ENCODE measurements at places on chromosomes 5 and 9.

- DNase-seq: no peak
Observed at GRCh38 chr9:76534026-76534425, 75.0 kb downstream of the GCNT1 start.

DNA sequence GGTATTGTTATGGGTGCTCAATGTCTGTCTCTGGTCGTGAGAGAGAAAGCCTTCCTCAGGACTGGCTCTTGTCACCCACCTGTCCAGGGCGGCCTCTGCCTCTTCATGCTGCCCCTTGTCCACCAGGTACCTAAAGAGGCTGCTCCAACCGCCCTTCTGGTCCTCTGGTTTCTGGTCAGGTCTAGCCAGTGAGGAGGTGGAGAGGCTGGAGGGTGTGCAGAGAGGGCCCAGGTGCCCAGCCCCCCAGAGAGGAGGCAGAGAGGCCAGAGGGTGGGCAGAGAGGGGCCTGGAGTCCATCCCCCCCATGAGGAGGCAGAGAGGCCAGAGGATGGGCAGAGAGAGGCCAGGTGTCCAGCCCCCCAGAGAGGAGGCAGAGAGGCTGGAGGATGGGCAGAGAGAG lies 329.8 kb upstream of the IRX4 start:
- DNase-seq: no peak

GRCh38 chr5:88825584-88826315 lies 57.2 kb downstream of the MEF2C start:
- no peak for DNase-seq

DNA sequence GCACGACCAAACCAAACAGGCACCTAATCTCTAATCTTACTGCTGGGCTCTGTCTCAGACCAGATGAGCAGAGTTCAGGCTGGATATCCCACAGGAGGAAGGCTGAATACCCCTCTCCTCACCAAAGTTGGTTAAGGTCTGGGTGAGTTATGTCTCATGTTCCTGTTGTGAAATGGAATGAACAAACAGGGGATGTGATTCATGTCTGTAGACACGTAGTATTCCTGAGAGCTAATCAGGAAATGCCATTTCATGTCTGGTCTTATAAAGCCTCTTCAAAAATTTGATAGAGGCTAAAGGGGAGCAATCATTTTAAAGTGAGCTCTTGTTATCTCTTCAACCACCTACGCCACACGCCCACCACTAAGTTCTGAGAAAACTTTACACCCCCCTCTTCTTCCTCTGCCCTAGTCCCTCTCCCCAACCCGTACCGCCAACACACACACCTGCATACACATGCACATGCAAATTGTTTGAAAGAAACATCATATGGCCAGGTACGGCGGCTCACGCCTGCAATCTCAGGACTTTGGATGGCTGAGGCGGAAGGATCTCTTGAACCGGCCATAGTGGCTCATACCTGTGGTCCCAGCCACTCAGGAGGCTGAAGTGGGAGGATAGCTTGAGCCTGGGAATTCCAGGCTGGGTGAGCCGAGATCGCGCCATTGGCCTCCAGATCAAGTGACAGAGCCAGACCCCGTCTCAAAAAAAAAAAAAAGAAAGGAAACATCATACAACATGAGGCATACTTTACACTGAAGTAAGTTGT lies 69.8 kb upstream of the RAI14 start:
- DNase-seq: no peak

- no peak for DNase-seq
Observed at GRCh38 chr5:96729156-96729555, 67.0 kb downstream of the CAST start.

DNA sequence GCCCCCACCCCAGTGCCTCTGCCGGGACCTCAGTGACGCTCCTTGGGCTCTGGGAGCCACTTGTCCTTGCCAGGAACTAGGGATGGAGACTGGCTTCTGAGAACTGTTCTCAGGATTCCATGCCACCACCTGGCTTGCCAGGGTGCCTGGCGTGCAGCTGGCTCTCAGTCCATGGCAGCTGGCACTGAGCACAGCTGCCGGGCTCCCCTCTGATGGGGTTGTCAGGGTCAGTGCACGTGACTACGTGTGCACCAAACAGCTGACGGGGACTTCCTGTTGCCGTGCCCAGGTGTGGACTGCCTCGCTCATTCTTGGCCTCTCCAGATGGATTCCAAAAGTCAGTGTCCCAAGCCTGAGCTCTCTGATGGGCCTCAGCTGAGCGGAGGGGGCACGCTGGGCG lies 9.4 kb downstream of the KCNT1 start:
- DNase-seq: no peak

DNA sequence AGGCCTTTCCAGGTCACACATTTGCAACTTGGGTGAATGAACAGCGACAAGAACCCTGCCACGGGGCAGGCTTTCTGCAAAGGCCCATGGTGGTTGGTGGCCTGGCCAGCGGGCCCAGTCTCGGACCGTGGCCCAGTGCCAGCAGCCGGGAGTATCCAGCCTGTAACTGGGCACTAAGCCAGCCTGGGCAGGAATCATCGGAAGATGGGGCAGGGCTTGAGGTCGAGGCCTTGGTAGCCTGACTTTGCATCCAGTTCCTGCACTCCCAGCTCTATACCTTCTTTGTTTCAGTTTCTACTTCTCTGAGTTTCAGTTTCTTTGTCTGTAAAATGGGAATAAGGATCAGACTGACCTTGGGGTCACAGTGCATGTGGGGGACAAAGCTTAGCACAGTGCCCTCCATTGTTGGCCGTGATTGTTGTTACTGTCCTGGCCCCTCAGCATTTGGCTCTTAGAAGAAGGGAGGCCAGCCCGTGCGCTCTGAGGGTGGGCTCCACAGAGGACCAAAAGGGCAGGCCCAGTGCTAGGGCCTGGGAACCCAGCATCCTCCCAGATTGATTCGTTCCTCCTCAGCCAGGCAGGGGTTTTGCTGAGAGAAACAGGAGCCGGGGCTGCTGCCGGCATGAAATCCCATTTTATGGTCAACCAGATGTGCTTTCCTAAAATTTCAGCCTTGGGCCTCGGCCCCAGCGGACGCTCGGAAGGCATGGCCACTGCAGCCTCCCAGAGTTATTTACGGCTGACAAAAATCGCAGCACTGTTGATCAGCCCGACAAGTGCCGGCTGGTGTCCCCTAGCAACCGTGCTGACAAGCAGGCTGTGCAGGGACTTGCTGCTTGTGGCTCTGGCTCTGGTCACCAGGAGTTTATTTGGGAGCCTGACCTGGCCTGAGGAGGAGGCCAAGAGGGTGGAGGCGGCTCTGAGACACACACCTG lies 43.6 kb downstream of the JADE2 start:
- no peak for DNase-seq

- no peak for DNase-seq
Observed at GRCh38 chr5:16574789-16575721, 41.7 kb downstream of the RETREG1 start.

DNA sequence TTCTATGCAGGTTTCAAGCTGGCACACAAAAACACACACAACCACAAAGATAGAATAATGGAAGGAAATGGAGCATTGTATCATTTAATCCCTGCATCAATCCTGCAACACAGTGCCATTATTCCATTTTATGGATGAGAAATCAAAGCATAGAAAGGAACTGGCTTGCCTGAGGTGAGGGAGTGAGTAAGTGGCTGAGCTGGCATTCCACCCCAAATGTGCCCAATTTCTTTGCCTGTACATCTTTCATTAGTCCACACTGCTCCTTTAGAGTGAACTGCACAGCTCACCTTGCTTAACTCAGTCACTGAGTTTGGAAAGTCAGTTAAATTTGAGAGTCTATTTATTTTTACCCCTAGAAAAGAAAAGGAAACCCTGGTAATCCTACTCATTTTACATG lies 28.9 kb downstream of the ZNF366 start:
- no peak for DNase-seq

GRCh38 chr5:73454379-73455036 lies 5.9 kb upstream of the FOXD1 start:
- DNase-seq: no peak

DNA sequence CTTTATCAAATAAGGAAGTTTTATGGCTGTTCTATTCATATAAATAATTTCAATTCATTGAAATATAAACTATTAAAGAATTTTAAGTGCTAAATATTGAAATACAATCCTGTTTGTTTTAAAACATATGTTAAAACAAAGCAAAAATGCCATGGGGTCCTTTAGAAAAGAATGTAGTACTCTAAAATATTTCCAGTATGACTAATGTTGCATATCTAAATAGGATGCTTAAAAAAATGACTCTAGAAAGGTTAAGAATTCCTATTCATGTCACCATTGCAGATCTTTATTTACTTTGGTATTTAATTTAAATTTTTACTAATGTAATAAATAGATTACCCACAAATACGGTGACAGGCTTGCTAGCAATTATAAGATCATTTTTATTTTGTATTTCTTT lies 132.3 kb downstream of the ZNF608 start:
- DNase-seq: no peak

DNA sequence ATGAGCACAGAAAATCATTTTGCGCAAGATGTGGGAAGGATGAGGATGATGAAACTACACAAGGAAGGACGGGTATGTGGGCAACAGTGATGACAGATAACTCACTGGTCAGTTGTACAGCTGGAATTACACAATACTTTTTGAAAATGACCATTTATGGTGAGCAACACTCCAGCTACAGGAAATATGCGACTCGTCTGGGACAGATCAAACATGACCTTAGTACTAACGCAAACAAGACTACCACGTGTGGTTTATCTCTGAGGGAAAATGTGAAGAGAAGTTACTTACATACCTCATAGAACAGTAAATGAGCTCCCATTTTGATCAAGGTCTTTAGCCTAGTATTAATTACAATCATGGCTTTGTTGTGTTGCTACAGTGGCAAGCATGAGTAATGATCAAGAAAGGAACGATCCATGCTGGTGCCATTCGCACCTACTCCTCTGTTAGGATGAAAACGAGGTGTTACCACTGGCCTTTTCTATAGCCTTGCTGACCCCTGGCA lies 456.9 kb downstream of the BNC2 start:
- no peak for DNase-seq

DNA sequence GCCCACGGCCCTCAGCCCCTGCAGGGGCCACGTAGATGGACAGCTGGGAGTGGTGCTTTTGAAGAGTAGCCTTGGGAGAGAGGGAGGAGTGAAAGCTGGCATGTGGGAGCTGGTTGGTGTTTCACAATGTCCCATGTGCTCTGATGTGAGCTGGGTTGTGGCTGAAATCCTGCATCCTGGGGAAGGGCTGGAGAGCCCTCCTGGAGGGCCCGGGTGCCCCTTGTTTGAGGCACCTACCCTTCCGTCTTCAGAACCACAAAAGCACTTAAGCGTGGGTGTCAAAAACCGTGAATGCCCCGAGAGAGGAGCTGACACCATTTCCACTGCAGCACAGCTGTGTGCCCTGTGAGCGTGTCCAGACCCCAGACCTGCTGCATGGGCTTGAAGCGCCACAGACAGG lies 199.1 kb upstream of the ZNF618 start:
- DNase-seq: no peak

GRCh38 chr5:74956278-74956677 lies 90.1 kb upstream of the FAM169A start:
- no peak for DNase-seq

- no peak for DNase-seq
Observed at GRCh38 chr9:133576875-133577736, 32.1 kb downstream of the FAM163B start.

- peak; percentile 65 for DNase-seq
Observed at GRCh38 chr5:134524826-134525682, at the start of gene JADE2. Gene JADE2 (plus strand): TSS chr5:134525670. CDS start chr5:134535858, 10,188 bp downstream.

DNA sequence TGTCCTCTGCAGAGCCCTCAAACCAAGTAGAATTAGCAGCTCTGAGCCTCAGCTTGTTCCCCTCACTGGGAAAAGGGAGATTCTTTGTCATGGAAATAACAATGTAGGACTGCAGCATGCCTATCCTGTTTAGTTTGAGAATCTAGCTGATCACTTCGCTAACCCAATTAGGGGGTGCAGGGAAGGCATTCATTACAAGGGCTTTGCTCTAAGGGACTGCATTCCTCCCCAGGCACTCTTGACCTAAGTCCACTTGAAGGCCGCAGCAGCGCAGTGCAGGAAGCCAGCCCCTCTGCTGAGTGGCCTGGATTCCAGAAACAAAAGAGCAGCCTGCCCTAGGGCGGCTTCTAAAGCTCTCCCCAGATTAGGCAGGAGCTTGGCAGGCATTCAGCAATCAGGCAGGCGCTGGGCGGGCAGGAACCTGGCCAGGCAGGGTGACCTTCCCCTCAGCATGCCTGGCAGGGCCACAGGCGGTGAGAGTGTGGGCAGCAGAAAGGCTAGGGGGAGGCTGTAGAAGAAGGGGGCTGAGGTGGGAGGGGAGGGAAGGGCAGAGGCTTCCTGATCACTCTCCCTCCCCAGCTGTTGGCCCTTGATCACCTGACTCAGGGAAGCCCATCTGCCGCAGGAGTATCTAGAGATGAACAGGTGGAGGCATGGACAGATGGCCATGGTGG lies 24.8 kb downstream of the CCNJL start:
- DNase-seq: no peak

- DNase-seq: peak; percentile 46
Observed at GRCh38 chr9:122464633-122465567, 12.8 kb downstream of the OR1J1 start.

DNA sequence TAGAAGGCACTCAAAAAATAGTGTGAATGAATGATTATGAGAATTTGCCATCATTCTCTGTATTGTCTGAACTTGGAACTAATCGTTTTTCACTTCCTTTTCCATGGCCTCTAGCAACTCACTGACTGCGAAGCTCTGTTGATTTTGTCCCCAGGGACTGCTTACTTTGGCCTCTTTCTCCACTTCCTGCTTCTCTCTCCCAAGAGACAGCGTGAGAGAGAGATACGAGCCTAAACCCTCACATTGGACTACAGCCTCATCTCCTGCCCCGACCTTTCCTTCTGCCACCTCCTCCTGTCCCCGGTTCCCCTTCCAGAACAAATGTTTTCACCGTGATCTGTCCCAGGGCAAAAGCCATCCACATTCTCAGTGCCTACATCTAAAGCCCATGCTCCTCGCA lies 300.8 kb upstream of the PANK3 start:
- no peak for DNase-seq

- no peak for DNase-seq
Observed at GRCh38 chr9:101453776-101454570, 18.4 kb upstream of the ALDOB start.

DNA sequence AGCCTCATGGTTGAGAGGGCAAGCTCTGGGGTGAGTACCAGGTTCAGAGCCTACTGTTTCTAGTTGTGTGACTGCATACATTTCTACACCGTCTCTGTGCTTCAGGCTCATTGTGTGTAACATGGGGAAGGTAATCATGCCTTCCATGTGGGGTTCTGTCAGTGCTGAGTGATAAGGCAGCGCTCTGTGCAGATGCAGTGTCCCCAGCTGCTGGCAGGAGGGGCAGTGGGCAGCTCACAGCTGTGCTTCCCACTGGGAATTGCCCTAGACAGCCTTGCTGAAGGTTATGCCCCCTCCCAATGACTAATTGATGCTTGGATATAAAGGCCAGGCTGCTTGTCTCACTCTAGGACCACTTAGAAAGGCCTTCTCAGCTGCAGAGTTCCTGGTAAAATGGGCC lies 121.8 kb upstream of the SAP30L start:
- no peak for DNase-seq

DNA sequence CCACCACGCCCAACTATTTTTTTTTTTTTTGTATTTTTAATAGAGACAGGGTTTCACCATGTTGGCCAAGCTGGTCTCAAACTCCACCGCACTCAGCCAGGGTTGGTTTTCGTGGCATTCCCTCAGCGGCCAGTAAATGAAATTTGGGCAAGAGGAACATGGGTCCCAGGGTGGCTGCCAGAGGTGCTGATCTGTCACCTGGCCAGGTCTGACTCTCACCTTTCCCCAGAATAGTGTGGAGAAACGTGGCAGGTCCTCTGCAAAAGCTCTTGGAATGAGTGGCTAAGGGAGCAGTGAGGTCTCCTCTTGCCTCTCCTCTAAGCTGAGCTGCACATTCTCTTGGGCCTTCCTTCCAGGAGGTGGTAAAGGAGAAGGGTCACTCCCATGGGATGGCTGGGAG lies 170.1 kb downstream of the IRX2 start:
- DNase-seq: no peak
